ENCODE measurements at places on chromosomes 3 and 15.
A peak's percentile ranks its signal among the peaks of the same experiment; 100 is the strongest.

DNA sequence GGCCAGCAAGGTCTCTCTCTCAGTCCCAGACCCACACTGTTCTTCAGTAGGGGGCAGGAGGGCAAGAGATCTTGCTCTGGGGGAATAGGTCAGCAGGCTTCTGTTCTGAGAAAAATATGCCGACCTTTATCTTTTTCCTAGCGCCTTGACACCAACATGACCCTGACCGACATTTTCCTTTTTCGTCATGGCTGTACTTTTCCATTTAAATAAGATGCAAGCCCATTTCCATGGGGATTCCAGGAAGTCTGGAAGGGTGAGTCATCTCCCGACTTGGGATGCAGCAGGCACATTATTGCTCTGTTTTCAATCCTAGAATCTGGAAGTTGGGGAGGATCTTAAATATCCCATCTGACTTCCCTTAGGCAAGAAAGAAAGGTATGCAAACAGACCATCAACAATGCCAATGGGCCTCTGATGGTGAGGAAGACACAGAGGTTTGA, 261.5 kb upstream of the LRTM1 start:
- DNase-seq: peak; percentile 20

DNA sequence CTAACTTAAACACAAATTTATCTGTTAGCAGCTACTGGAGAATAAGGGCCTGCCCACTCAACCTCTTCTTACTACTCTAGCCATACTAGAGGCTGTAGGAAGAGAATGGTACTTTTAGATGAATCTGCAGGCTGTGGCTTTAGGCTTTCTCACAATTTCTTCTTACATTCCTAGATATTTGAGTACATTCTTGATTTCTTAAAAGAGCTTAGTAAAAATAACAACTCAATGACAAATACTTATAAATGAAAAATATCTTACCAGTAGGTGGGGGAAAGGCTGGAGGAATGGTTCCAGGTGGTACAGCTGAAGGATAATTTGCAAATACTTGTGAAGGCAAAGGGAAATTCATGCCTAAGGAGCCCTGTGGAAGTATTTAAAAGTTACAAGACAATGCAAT, 92.9 kb upstream of the GK5 start:
- no peak for DNase-seq

DNA sequence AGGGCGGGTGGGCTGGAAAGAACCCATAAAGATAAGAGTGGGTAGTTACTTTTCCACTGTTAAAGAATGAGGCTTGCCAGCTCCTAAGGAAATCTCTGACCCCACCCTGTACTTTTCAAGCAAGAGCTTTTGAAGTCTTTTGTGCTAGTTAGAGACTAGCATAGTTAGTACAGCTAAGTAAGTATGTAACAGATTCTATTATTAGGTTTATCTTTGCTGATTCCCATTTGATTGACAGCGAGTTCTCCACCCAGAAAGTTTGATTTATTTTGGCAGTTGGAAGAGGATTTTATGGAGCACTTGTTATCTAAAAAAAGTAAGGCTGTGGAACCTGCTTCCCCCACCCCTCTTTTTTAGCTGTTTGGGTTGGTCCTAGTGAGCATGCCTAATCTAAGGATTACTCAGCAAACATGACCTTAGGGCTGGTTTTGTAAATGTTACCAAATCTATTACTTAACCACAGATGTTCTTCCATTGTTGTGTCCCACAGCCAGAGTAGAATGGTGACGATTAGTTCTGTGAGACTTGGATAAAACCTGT, 57.6 kb downstream of the FNDC3B start:
- DNase-seq: no peak

- DNase-seq: no peak
Observed at GRCh38 chr15:58312031-58312430, 119.8 kb upstream of the LIPC start.

- DNase-seq: no peak
Observed at GRCh38 chr3:12957339-12957738, 115.9 kb downstream of the IQSEC1 start.

DNA sequence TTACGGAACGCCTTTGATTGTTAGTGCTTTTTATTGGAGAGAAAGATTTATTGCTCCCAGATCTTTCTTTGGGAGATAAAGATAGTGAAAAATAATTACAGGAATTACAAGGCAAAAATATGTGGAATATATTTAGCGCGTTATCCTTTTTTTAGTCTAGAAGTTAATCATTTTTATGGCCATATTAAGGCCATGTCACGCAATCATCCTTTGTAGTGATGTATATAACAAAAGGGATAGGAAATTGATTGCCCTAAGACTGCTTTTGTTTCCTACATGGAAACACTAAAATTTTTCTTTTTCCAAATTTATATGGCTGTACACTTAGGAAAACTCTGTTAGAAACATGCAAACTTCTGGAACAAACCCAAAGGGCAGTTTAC, 1.5 kb downstream of the TRPC1 start:
- DNase-seq: no peak

- no peak for DNase-seq
Observed at GRCh38 chr3:148070041-148070440, 627.7 kb upstream of the AGTR1 start.

- DNase-seq: no peak
Observed at GRCh38 chr3:13300546-13301285, 119.4 kb downstream of the NUP210 start.

GRCh38 chr3:157868196-157868595, 238.0 kb downstream of the SHOX2 start:
- no peak for DNase-seq

- DNase-seq: no peak
Observed at GRCh38 chr15:53506370-53506769, 253.1 kb downstream of the WDR72 start.

- DNase-seq: no peak
Observed at GRCh38 chr3:186515125-186515524, 29.1 kb downstream of the CRYGS start.

GRCh38 chr3:81676706-81677456, 84.6 kb downstream of the GBE1 start:
- no peak for DNase-seq

DNA sequence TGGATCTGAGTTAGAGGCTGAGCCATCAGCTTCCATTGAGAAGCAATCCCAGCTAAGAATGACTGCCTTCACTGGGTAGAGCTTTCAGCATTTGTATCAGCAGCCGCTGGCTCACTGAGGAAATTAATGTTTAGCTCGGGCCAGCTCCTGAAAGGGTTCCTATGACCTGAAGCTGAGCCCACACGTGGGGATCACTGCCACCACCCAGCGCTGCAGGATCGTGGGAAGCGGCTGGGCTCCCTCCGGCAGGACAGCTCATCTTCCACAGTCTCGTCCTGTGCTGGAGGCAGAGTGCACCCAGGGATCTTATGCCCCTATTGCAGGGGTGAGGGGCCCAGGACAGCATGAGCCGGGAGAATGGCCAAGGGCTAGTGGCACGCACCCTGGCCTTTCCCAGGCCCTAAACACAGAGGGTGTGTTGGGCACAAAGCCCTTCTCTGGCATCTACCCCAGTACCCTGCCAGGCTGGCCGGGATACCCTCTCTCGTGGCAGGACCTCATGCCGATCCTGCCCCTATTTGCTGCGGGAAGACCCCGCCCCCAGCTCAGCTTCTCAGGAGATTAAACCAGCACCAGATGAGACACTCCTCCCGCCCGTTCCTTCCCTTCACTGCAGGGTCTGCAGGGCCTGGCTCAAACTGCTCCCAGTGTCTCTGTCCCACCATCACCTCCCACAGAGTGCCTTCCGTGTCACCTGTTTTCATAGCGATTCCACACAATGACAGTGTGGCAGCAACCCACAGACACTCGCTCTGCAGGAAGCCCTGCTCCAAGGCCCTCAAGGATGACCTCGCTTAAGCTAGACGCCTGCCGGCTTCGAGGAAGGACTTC, 28.5 kb downstream of the KLHL25 start:
- no peak for DNase-seq

DNA sequence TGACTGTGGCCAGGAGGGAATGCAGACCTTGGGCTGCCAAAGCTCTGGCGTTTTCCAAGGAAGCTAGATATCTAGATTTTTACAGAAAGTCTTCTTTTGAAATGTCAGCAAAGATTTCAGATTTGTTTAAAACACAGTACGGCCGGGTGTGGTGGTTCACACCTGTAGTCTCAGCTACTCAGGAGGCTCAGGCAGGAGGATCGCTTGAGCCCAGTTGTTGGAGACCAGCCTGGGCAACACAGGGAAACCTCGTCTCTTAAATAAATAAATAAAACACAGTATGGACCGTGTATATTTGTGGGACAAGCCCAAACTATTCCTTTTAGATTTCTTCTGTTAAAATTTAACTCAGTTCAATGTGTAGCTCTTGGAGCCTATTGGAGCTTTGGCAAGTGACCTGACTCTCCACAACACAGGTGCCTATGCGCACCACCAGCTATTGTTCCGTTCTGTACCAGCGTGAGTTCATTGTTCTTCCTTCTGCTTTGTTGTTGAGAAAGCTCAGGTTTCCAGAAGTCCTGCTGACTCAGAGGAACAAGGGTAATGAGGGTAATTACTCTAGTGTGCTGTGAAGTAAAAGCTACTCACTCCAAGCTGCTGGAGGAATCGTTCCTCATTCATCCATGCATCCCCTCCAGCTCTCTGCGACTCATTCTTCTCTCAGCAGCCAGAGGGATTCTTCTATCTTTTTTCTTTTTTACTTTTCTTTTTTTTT, 73.1 kb upstream of the SLC6A6 start:
- no peak for DNase-seq

DNA sequence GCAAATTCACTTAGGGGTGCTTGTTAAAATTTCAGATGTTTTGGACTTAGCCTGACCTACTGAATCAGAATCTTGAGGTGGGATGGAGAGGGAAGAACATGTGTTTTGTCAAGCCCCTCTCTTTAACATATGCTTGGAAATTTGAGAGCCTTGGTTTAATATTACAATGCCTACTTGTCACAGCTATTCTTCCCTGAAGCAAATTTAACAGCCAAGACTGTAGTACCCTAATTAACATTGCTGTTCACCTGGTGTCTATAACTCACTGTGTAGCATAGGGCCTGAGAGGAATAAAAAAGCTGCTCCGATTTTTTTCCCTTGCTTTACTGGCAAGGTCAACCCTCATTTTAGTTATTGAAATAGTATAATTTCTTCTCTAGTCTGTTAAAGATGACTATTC, 880.1 kb downstream of the CADM2 start:
- no peak for DNase-seq

DNA sequence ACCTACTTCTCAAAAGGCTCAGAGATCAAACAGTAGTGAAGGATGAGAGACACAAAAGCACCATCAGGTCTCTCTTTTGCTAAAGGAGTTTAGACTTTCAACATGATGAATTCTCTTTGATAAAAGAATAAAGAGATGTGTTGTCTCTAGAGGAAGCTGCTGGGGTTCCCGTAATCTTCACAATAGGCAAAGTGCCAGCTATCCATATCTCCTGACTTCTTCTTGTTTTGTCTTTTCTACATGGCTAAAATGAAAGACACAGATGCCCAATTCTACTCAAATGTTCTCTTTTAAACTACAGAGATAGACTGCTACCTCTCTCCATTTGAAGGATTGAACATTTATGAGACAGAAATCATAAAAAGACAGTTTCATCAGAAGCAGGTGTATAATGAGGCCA, 38.4 kb upstream of the TUSC7 start:
- DNase-seq: no peak

GRCh38 chr3:155035553-155035952, 44.6 kb upstream of the MME start:
- no peak for DNase-seq

DNA sequence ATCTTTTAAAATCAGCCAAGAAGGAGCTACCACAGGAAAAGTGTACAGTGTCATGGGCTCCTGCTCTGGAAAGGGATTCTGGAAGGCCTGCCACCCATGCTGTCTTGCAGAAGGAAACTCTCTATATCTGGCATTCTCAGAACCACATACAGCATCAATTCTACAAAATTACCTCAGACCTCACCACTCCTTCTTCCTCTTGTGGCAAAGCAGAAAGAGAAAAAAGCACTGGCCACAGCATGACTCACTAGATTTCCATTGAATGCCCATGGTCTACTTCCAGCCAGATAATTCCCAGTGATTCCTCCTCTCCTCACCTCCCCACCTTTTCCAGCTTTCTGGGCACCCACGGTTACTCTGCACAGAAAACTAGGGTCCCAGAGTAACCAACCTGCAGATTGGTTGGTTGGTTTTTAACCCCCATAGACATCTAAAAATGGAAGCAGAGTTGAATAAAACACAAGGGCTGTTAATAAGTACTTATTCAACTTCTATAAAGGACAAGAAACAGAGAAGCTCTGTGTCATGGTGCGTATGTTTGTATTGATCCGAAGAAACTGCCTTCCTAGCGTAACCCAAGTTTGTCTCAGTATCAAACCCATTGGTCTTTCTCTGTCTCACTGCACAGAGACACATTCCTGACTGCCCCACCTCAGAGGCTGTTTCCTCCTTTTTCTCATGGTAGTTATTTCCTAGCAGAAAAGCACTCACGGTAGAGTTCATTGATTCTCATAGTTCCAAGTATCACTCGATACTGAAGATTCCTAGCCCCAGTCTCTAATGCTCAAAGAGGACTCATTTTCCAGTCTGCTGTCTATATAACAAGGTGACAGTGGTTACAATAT, 67.7 kb downstream of the LDHAL6B start:
- DNase-seq: no peak

DNA sequence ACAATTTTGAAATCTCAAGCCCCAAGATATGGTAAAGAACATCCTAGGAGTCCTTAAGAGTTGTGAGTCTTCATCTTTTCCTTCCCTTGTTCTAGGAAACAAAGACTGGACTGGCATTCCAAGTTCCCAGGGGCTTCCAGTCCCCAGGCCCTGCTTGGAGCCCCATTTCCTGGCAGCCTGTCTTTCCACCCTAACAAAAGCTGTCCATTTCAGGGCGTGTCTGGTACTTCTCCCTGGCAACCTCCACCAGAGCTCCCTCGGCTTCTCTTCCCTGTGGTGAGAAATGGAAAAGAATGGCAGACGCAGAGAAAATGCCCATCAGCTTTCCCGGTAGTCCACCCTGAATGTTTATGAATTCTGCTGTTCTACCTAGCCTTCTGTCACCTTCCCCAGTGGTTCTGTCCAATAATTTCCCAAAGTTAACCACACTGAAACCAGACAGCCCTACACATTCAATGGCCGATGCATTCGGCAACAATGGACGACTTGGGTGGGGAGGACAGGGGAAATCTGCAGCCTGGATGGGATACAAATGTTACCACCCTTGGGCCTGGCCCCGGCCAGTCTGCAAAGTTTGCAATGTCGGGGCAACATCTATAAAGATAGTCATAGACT, 6.8 kb downstream of the RAB6B start:
- no peak for DNase-seq

GRCh38 chr15:94910166-94910565, 678.8 kb downstream of the MCTP2 start:
- no peak for DNase-seq

- no peak for DNase-seq
Observed at GRCh38 chr3:56051052-56051451, 417.2 kb downstream of the ERC2 start.

All from 8988T (cell line).